Natural killer cell treated with Interleukin-12 subunit alpha and Interleukin-12 subunit beta and Interleukin-15 and Interleukin-18, amount 100 ng/mL, for 72 hours (primary cell): ENCODE measurements at places on chromosomes 13 and 19.
A peak's percentile ranks its signal among the peaks of the same experiment; 100 is the strongest.

- DNase-seq, result no peak
Observed at GRCh38 chr19:10021863-10022262, 8.6 kb downstream of the RDH8 start.

- DNase-seq, result no peak
Observed at GRCh38 chr19:30672926-30673325, 300.7 kb downstream of the ZNF536 start.

DNA sequence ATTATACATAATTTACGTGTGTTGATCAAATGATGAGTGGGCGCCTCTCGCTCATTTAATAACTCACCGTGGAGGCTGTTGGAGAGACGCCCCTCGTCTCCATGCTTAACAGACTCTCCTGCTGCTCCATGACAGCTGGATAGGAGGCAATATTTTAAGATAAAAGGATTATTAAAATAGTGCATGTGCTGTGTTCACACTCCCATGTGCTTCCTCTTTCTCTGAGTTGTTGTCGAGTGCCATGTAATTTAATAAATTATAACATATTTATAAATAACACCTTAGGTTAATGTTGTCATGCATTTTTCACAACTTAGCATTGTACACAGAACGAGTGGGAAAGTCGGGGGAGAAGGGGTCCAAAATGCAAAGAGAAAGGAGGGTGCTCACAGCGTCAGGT lies 161.4 kb upstream of the TSHZ3 start:
- DNase-seq, result no peak

- no peak for DNase-seq
Observed at GRCh38 chr13:25463496-25463895, 91.7 kb downstream of the ATP8A2 start.

- DNase-seq, result no peak
Observed at GRCh38 chr13:99527301-99527700, 26.0 kb downstream of the TM9SF2 start.

DNA sequence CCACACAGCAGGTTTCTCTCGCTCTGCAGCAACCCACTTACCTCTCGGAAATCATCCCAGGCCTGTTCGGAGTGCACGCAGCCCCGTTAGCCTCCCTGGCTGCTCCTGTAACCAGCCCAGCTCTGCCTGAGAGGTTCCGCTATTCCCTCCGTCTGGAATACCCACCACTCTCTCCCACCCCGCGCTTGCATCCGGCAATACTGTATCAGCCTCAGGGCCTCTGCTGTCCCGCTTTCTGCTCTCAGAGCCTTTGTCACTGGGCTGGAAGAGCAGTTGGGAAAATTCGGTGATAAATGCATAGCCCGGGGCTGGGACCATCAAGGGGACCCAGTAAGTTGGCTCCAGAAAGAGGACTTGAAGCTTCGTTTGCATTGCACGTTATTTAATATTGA lies 759 bp upstream of the TLE6 start:
- no peak for DNase-seq

DNA sequence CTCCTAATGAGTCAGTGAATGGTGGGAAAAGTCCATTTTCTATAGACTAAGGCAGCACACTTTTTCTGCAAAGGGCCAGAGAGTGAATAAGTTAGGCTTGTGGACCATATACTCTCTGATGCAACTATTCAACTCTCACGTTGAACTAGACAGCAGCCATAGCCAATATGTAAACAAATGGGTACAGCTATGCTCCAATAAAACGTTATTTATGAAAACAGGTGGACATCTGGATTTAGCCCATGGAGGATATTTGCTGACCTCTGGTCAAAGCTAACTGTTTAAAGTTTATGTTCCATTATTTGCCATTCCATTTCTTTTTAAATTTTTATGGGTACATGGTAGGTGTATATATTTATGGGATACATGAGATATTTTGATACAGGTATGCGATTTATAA lies 4.7 kb upstream of the CCDC169 start:
- DNase-seq, result no peak

DNA sequence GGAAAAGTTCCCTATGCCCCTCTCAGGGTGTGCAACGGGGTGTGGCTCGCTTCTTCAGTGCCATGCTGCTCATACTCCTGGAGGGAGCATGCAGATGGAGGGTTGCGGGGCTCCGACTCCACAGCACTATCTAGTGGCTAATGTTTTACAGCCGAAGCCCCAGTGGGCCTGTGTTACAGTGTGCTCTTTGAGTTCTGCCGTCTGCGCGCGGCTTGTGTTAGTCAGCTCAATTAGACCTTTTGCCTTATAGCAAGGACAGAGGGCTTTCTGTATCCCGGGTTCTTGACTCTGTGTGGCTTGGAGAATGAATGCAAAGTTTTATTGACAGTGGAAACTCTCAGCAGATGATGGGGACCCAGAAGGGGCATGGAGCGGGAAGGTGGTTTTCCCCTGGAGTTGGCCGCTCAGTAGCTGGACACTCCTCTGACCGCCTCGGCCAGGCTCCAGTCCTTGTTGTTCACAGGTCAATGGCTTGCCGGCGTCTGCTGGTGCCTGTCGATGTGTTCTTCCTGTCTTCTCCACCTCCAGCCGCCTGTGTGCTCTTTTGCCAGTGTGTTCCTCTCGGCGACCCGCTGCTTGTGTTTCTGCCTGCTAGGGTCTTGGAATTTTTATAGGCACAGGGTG lies 383.4 kb downstream of the LMO7 start:
- DNase-seq, result no peak

DNA sequence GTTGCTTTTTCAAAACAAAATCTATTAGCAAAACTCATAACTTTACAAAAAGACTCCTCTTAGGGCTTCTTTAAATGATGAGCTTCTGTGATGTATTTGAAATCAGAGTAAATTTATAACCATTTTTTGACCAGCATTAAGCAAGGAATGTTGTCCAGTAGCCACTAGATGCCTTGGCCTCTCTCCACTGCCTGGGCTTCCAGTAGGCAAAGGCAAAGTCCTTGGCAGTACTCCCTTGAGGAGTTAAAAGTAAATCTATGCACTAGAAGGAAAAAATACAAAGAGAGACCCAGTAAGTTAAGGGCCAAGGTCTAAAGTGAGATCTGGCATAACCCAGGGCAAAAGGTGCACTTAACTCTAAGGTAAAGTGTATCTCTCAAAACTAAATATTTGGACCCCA lies 9.5 kb downstream of the SERPINE3 start:
- DNase-seq, result no peak

DNA sequence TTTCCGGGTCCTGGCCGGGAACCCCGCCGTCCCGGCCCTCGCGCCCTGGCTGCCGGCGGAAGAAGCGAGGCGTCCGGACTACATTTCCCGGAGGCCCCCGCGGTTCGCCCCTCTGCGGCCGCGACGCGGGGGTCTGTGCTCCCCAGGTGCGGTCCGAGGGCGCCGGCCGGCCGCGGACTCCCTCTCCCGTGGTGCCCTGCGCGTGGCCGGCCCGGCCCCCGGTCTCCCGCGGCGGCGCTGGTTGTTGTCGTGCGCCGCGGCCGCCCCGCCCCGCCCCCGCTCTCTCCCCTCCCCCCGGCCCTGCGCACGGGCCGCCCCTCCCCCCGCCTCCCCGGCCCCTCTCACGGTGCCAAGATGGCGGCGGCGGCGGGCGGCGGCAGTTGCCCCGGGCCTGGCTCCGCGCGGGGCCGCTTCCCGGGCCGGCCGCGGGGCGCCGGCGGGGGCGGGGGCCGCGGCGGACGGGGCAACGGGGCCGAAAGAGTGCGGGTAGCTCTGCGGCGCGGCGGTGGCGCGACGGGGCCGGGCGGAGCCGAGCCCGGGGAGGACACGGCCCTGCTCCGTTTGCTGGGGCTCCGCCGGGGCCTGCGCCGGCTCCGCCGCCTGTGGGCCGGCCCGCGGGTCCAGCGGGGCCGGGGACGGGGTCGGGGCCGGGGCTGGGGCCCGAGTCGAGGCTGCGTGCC lies at the start of gene KMT2B:
Gene KMT2B, plus strand, starts transcription at position 339 of the 680 bp plus-strand sequence. Its CDS starts 16 bp downstream, at position 355.
- peak; percentile 97 for DNase-seq

DNA sequence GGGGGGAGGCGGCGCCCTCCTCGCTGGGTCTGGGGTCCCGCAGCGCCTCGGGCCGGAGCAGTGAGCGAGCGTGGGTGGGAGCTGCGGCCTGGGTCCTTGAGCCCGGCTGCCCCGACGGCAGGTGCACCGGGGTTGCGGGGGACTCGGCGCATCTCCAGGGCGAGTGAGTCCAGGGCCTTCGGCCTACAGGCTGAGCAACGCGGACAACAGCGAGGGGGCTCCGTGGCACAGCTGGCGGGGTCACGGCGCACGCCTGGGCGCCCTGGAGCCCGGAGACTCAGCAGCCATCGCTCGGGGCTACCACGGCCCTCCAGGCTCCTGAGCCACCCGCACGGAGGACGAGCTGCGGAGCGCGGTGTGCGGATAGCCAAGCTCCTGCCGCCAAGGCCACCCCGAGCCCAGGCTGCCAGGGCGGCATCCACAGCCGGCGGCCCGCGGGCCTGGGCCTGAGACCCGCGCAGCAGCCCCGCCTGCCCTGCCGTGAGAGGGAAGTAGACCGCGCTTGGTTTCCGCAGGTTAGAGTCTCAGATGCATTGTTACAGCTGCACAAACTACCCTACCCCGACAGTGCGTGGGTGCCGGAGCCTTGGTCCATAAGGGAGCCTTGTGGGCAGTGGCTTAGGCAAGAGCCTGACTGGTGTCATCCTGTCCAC lies 253.9 kb upstream of the SGCG start:
- DNase-seq, result no peak

- no peak for DNase-seq
Observed at GRCh38 chr13:100513987-100514670, 74.5 kb downstream of the GGACT start.

DNA sequence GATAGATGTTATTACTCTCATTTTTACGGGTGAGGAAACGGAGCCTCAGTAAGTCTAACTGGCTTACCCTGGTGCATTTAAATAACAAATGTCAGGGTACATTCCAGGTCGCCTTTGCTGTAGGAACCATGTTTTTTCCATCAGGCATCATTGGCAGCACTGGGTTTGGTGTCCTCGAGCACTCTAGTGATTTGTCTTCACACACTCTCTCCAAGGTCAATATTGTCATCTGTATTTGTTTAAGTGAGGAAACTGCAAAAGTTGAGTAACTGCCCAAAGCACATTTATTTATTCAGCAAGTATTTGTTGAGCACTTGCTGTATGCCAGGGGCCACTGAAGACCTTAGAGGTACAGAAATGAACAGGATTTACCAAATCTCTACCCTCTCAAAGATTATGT lies 78.6 kb downstream of the DCT start:
- no peak for DNase-seq

DNA sequence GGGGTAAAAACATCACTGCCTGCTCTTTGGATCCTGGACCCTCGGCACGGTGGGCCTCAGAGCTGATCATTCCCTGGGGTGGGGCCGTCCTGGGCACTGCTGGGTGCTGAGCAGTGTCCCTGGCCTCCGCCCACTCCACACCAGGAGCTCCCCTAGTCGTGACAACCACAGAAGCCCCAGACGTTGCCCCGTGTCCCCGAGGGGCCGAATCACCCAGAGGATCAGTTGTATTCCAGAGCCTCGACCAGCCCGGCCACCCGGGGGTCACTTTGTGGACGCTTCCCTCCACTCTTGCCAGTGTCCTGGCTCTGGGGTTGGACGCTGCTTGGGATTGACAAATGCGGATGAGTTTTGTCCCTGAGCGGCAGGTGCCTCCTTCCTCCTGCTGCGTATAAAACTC lies 10.2 kb downstream of the C2CD4C start:
- DNase-seq, result peak; percentile 42
